ENCODE measurements at places on chromosomes 2 and 18. TPM values are rescaled to one million over a fixed set of nuclear protein-coding genes. Genes with fewer than 3 reads are reported as not detected.

Gene LCT
- 0.11 TPM for total RNA-seq

Gene ZNF513
- total RNA-seq: 7.2 TPM

Gene STPG4
- total RNA-seq: not detected

Gene EMILIN2
- 19.4 TPM for total RNA-seq

Gene CNDP1
- not detected for total RNA-seq

Gene NPC1
- 21.5 TPM for total RNA-seq

Gene UGP2
- 81.4 TPM for total RNA-seq

Gene SIX3
- total RNA-seq: not detected

Gene ELOA2
- not detected for total RNA-seq

Gene QPCT
- total RNA-seq: 0.56 TPM

Gene HOXD3
- total RNA-seq: not detected

Gene GAREM1
- not detected for total RNA-seq

Gene TNFAIP6
- not detected for total RNA-seq

Gene ACOXL
- total RNA-seq: 0.56 TPM

Gene VRK2
- 17.7 TPM for total RNA-seq

Gene MARCO
- total RNA-seq: not detected

Gene KCNK3
- not detected for total RNA-seq

Gene EPAS1
- 12.2 TPM for total RNA-seq

Gene IL1A
- total RNA-seq: 0.99 TPM

Gene HRH4
- total RNA-seq: not detected

Gene IL36A
- not detected for total RNA-seq

Gene PHOSPHO2
- 3.9 TPM for total RNA-seq

Gene BCS1L
- 76.3 TPM for total RNA-seq

Gene LRRTM4
- total RNA-seq: not detected

Gene HOXD10
- not detected for total RNA-seq

Gene STARD6
- not detected for total RNA-seq

Gene CCDC68
- not detected for total RNA-seq

Gene SERPINB10
- not detected for total RNA-seq

Gene ACYP2
- 6.0 TPM for total RNA-seq

Gene NCL
- total RNA-seq: 1,361 TPM

Gene CYP1B1
- total RNA-seq: 2.2 TPM

Gene GBX2
- total RNA-seq: not detected

Gene RGPD3
- 0.34 TPM for total RNA-seq

Gene SP100
- total RNA-seq: 108 TPM

Gene UBE2E3
- total RNA-seq: 26.7 TPM

Gene SH3RF3
- 1.9 TPM for total RNA-seq

Gene UGT1A6
- total RNA-seq: not detected

Gene RAD51AP2
- total RNA-seq: not detected

Gene DSG1
- total RNA-seq: not detected

Gene ALLC
- not detected for total RNA-seq

Gene CHRNA1
- total RNA-seq: not detected

Gene C2orf15
- 1.5 TPM for total RNA-seq

Gene SERPINB3
- not detected for total RNA-seq

Gene IL1F10
- not detected for total RNA-seq

Gene C2orf80
- total RNA-seq: not detected

Gene TUBA4B
- not detected for total RNA-seq

Gene IRS1
- 3.5 TPM for total RNA-seq

Gene SRBD1
- 21.7 TPM for total RNA-seq

Gene SCYGR7
- total RNA-seq: not detected

Gene TBR1
- total RNA-seq: not detected

Gene NT5DC4
- not detected for total RNA-seq

Gene GPBAR1
- 0.16 TPM for total RNA-seq

Gene BMP10
- not detected for total RNA-seq

Gene LIMS3
- 0.77 TPM for total RNA-seq

All from activated CD8-positive, alpha-beta T cell treated with anti-CD3 and anti-CD28 coated beads for 36 hours (primary cell).